ENCODE measurements at places on chromosomes 12 and 14.

DNA sequence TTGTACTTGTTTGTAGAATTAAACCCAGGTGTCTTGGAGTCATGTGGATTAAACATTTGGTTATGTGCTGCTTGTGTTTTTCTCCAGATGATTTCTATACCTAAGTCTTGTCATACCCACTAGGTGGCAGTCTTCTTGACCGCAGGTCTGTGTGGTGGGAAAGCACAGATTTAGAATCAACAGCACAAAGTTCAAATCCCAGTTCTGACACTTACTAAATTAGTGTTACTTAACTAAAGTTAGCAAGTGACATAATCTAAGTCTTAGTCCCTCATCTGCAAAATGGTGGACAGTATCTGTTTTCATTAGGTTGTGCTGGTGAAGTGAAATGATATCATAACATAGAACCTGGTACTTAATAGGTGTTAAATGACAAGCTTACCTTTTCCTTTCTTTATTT, 151.0 kb upstream of the ARHGAP5 start:
- DNase-seq: peak; percentile 70

DNA sequence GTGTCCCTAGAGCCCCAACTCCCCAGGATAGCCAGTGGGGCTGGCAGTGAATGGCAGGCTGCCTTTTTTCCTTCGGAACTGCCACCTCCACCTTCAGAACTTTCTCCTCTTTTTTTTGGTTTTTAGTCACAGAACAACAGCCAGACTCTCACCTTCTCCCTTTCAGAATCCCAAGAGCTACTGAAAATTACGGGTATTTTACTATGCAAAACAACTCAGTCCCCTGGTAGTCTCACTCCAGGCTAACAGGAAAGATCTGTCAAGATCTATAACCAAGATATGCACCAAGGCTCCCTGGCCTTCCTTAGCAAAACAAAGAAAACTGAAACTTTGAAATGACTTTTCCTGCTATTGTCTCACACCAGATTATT, 12.5 kb downstream of the PLEKHG6 start:
- DNase-seq: no peak

DNA sequence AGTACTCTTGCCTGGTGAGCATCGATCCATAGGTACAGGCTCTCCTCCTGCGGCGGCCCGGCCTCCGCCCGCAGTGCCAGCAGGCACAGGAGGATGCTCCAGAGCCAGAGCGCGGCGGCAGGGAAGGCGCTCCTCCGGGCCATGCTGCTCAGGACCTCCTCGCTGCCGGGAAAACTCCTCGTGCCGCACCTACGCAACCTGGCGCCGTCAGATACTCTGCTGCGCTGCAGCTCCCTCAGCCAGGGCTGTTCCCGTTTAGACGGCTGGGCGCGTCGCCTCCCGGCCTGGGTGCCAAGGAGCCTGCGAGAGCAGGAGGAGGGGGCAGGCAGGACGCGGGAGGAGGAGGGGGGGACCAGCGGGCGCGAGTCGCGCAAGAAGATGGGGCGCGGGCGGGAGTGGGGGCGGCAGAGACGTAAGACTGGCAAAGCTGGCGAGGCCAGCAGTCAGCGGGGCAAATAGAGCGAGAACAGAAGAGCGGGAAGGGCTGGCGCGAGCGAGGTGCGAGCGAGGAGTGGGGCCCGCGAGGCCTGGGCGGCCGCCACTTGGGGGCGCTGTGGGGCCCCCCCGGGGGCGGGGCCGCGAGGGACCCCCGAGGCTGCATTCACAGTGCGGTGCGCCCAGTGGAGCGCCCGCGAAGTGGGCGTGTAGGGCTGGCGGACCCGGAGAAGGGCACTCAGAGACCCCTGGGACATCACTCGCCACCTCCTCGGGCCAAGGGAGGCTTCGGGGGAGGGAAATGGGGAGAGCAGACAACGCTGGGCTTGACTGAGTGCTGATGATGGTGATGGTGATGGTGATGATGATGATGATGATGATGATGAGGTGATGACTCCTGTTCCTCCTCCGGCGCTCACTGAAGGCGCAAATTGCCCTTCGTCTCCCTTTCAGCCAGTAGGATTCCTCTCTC, at the start of gene WIF1:
WIF1 (minus strand) TSS at position 257 of the 907 bp plus-strand sequence; CDS start at position 143, 114 bp downstream.
- peak; percentile 13 for DNase-seq

DNA sequence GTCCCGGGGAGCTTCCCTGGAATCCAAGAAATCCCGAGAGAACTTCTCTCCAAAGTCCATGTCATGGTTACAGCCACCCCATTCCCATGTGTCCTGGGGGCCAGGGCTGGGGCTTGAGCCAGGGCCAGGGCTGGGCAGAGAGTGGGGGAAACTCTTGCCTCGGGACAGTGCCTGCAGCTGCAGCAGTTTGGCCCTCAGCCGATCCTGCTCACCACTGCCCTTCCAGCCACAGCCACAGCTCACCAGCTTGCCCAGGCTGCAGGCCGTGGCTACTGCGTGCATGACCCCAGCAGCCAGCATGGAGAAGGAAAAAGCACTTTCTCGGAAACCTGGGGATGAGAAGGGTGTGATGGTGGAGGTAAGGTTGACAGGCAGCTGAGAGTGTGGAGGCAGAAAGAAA, 3.5 kb downstream of the WNT10B start:
- no peak for DNase-seq

- DNase-seq: no peak
These were observed 10.8 kb downstream of the SMIM41 start for GRCh38 chr12:52090291-52090690.
